ENCODE measurements at places on chromosomes 7 and 10. TPM values are rescaled to one million over a fixed set of nuclear protein-coding genes. Genes with fewer than 3 reads are reported as not detected.

CDK13 gene
- 32.2 TPM for total RNA-seq

DNA sequence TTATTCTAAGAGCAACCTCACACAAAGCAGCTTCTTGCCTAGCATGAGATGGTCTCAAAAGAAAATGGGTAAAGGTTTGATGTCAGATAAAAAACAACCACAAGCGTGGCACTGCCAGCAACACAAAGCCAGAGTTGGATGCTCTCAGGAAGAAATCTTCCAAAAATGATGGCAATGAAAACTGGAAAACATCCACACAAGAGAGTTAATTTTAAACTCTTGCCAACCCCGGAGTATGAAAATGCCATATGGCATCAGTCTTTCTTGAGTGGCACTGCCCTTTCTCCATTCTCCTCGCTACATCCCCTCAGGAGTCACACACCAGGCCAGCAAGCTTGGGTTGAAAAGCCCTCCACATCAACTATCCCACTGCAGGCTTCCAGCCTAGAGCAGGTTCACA is 41.0 kb downstream of the CADPS2 start:
- no peak overlapping the region for H3K27ac ChIP-seq
- no peak overlapping the region for H3K4me3 ChIP-seq

GRCh38 chr10:62010366-62010765 is 108.9 kb downstream of the ARID5B start:
- H3K36me3 ChIP-seq, result peaks cover 73% of the 10 kb centered on the region
- H3K4me3 ChIP-seq, result no peak overlapping the region
- no peak overlapping the region for H3K27ac ChIP-seq
- peaks cover 32% of the 10 kb centered on the region for H3K4me1 ChIP-seq
- no peak for DNase-seq
- no peaks in the 10 kb centered on the region for H3K27me3 ChIP-seq

DNA sequence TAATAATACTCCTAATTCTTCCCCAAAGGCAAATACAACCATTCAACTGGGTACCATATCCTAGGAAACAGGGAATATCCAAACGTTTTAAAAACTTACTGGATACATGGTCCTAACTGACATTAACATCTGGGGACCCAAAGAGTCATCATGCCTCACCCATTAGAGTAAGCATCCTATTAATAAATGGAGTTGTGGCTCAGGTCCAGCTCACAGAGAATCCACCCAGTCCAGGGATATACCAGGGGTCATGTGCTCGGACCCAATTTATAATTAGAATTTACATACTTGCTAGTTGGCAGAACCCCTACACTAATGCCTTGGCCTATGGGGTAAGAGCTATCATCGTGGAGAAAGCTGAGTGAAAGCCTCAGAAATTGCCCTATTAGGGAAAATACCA is 670.0 kb downstream of the XPNPEP1 start:
- H3K4me1 ChIP-seq, result no peaks in the 10 kb centered on the region
- no peak overlapping the region for H3K27ac ChIP-seq
- no peak overlapping the region for H3K4me3 ChIP-seq
- H3K36me3 ChIP-seq, result no peaks in the 10 kb centered on the region

DNA sequence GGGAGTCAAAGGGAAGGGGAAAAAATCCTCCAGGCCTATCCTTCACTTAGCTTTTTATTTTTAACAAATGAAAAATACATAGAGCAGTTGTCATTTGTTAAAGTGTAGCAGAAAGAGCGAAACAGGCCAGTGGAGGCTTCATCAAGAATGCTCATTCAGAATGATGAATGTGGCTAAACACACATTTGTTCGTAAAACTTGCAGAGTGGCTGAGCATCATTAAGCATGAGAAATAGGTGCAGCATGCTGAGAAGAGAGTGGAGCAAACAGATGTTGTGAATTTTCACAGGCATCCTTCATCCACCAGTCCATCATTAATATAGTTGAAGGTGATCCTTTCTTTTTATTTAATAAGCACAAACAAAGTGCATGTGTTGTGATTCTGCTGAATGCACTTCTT is 407.6 kb downstream of the LRMDA start:
- peaks cover 5% of the 10 kb centered on the region for H3K27me3 ChIP-seq
- no peak overlapping the region for H3K27ac ChIP-seq
- H3K36me3 ChIP-seq, result no peaks in the 10 kb centered on the region
- DNase-seq, result no peak
- no peaks in the 10 kb centered on the region for H3K4me1 ChIP-seq

CTAGE4 gene
- total RNA-seq, result 1.6 TPM

- H3K4me3 ChIP-seq, result no peak overlapping the region
- H3K36me3 ChIP-seq, result no peaks in the 10 kb centered on the region
- no peaks in the 10 kb centered on the region for H3K27me3 ChIP-seq
- no peak overlapping the region for H3K27ac ChIP-seq
Observed at GRCh38 chr10:85317827-85318226, 989.4 kb downstream of the CCSER2 start.

DNA sequence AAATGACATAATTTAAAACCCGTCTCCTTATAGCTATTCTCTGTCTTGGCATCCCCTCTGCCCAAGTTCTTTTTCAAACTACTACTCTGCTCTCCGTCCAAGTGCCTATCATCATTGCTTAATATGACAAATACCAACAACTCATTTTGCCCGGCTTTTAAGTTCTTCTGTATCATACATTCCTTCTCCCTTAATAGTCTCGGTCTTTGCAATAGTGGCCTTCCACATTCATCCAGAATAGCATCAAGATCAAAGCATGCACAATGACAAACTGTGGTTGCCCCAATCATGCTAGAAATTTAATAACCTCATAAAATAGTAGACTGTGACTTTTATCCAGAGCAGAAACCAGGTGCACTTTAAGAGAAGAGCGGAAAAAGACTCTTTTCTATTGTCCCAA is 198.9 kb downstream of the ETV1 start:
- H3K27me3 ChIP-seq, result no peaks in the 10 kb centered on the region
- H3K4me3 ChIP-seq, result no peak overlapping the region
- DNase-seq, result no peak
- H3K36me3 ChIP-seq, result no peaks in the 10 kb centered on the region
- no peak overlapping the region for H3K27ac ChIP-seq

DNA sequence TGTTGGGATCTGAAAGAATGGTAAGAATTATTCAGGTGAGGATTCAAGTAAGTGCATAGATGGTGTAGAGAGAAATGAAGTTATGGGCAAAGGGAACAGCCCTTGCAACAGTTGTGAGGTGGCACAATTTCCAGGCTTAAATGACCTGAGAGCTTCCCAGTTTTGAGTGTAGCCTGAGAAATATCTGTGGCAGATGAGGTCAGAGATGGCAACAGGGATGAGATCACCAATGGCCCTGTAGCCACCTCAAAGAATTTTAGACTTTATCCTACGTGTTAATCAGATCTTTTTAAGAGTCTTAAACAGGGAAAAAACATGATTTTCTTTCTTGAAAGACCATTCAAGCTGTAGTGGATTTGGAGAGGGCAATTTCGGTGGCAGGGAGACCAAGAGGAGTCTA is 1.9 kb upstream of the NRF1 start:
- H3K27me3 ChIP-seq, result no peaks in the 10 kb centered on the region
- peak overlapping the region; percentile 99 for H3K27ac ChIP-seq
- peak overlapping the region; percentile 93 for H3K4me3 ChIP-seq

DNA sequence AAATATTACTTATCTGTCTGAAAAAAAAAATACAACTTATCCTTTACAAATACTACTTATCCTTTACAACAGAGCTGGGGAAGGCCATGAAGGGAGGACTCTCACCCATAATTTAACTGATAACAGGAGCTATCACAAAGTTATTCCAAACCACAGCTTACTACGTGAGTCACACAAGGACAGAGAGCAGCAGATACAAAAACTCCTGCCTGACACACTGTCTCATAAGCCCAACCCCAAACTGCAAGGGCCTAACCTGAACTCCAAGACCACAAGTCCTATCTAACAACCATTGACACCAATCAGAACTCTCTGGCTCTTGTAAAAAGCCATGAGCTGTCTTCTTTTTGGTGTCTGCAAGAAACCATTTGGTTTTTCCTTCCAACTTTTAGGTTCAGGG is 28.5 kb upstream of the CXCL12 start:
- H3K27me3 ChIP-seq, result peaks cover 10% of the 10 kb centered on the region
- no peaks in the 10 kb centered on the region for H3K4me1 ChIP-seq
- DNase-seq, result no peak
- H3K27ac ChIP-seq, result no peak overlapping the region
- no peaks in the 10 kb centered on the region for H3K36me3 ChIP-seq

ERVW-1 gene
- not detected for total RNA-seq

DNA sequence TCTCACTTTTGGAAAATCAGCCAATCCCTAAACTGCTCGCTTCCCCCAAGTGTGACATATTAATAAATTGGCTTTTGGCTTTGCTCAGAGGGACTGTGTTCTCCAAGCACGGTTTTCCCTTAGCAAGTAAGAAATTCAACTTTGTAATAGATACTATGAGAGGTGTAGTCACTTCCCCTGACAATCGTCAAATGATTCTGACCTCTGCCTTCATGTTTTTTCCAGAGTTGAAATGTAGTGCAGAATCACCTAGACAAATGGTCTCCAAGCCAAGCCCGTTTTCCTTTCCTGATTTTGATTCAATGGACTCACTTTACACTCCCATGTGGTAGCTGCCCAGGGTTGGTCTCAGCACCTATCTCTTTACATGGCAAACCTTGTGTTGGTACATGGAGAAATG is 99.1 kb downstream of the ARL4A start:
- H3K27me3 ChIP-seq, result no peaks in the 10 kb centered on the region
- H3K36me3 ChIP-seq, result no peaks in the 10 kb centered on the region
- H3K4me1 ChIP-seq, result no peaks in the 10 kb centered on the region
- no peak overlapping the region for H3K27ac ChIP-seq
- no peak for DNase-seq

- no peak overlapping the region for H3K27ac ChIP-seq
- no peaks in the 10 kb centered on the region for H3K36me3 ChIP-seq
- no peaks in the 10 kb centered on the region for H3K4me1 ChIP-seq
- no peak overlapping the region for H3K4me3 ChIP-seq
- H3K27me3 ChIP-seq, result no peaks in the 10 kb centered on the region
Observed at GRCh38 chr7:41769162-41769561, 66.3 kb upstream of the INHBA start.

MMP21 gene
- not detected for total RNA-seq

- H3K4me1 ChIP-seq, result peaks cover 2% of the 10 kb centered on the region
- no peaks in the 10 kb centered on the region for H3K27me3 ChIP-seq
- H3K36me3 ChIP-seq, result no peaks in the 10 kb centered on the region
- DNase-seq, result no peak
- H3K4me3 ChIP-seq, result no peak overlapping the region
Observed at GRCh38 chr7:28070297-28071055, 110.1 kb downstream of the JAZF1 start.

DNA sequence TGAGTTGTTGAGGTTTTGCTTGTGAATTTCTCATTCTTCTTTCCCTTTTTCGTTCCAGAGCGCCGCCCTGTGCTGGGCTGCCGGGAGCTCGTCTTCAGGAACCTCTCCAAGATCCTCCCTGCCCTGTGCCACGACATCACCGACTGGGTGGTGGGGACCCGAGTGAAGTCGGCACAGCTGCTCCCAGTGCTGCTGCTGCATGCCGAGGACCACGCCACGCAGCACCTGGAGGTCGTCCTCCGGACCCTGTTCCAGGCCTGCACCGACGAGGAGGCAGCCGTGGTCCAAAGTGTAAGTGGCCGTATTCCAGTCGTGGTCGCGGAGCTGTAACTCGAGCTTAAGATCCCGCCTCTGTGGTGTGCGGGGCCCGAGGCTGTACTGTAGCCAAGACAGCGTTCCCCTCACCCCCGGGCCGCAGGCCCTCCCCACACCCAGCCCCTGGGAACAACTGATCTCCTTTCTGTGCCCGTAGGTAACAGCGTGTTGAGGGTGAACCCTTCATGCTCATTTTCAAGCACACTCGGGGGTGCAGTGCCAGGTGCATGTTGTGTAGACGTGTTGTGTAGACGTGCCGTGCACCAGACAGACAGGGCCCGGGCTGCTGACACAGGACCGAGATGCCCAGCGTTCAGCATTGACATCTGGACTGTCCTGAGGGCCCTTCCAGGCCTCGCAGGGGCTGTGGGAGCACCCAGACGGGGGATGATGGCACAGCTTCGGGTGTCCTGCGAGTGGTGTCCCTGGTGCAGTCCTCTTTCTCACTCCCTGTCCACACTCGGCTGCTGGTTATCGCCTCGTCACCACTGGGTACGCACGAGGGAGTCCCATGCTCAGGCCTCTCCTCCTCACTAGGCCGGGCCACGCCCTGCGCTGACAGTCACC is 27.7 kb upstream of the PRKAR1B start:
- DNase-seq, result no peak
- no peak overlapping the region for H3K27ac ChIP-seq
- H3K36me3 ChIP-seq, result peaks cover 35% of the 10 kb centered on the region
- no peaks in the 10 kb centered on the region for H3K4me1 ChIP-seq

DNA sequence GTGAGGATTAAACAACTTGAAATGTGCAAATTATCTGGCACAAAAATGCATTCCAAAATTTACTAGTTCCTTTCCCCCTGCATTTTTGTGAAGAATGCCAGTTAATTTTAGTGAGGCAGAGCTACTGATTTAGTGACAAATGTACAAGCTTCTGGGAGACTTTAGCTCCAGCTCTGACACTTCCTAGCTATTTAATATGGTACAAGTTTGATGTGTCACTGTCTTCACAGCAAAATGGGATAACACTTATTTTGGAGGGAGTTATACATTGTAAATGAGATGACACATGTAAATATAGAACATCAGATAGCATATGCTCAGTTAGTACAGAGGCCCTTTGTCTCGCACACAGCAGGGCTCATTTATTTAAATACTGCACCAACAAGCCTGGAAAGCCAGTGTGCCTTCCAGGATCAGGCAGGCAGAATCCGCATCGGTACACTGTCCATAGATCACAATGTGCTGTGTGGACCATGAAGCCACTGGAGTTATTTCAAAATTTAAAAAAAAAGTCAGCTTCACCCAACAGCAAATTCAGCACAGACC is 48.7 kb downstream of the ELMO1 start:
- peaks cover 21% of the 10 kb centered on the region for H3K4me1 ChIP-seq
- no peaks in the 10 kb centered on the region for H3K27me3 ChIP-seq
- no peak for DNase-seq
- H3K27ac ChIP-seq, result no peak overlapping the region

GRCh38 chr10:6507311-6507710 is 72.8 kb downstream of the PRKCQ start:
- H3K27ac ChIP-seq, result peak overlapping the region; percentile 89
- peak overlapping the region; percentile 4 for H3K4me3 ChIP-seq
- H3K27me3 ChIP-seq, result no peaks in the 10 kb centered on the region
- H3K4me1 ChIP-seq, result peaks cover 79% of the 10 kb centered on the region

Data from activated CD8-positive, alpha-beta T cell treated with anti-CD3 and anti-CD28 coated beads for 36 hours (primary cell).